ENCODE measurements at places on chromosomes 5 and 9.

GRCh38 chr9:73349476-73349875, 197.8 kb downstream of the ANXA1 start:
- DNase-seq: no peak

DNA sequence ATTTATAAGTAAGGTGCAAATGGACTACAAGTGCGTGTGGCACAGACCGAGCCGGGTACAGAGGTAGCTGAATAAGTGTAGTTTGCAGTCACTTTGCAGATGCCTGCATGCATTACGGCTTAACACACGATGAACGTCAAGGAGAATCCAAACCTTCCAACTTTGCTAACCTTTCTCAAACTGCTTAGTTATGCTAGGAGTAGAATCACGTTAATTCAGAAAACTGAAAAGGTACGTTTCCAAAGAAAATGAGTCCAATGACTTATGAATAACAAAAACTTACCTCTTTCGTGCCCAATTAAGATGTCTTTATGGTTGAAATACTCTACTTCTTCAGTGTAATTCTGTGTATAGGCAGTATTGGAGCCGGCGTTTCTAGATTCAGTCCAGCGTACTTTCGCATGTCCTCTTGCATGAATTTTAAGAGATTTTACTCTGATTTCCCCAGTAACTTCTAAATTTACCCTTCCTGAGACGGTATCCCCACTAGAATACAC, 539 bp downstream of the ARRDC3 start:
- DNase-seq: no peak

- DNase-seq: no peak
Measured at GRCh38 chr9:99109522-99109921, 4.6 kb downstream of the TGFBR1 start.

GRCh38 chr5:94184870-94185269, 433.5 kb downstream of the KIAA0825 start:
- no peak for DNase-seq

GRCh38 chr5:106269252-106269843, 1401.4 kb downstream of the EFNA5 start:
- DNase-seq: no peak

GRCh38 chr9:37398464-37399025, 24.0 kb upstream of the GRHPR start:
- no peak for DNase-seq

- DNase-seq: no peak
Measured at GRCh38 chr5:133861161-133861737, 107.2 kb downstream of the C5orf15 start.

GRCh38 chr9:72407114-72407513, 42.1 kb upstream of the ZFAND5 start:
- no peak for DNase-seq

- DNase-seq: no peak
Measured at GRCh38 chr5:1199649-1200494, 1.5 kb upstream of the SLC6A19 start.

GRCh38 chr5:154197801-154198491, 7.4 kb downstream of the GALNT10 start:
- DNase-seq: no peak

- DNase-seq: peak; percentile 63
Measured at GRCh38 chr9:113992276-113992951, 85.7 kb downstream of the AMBP start.

DNA sequence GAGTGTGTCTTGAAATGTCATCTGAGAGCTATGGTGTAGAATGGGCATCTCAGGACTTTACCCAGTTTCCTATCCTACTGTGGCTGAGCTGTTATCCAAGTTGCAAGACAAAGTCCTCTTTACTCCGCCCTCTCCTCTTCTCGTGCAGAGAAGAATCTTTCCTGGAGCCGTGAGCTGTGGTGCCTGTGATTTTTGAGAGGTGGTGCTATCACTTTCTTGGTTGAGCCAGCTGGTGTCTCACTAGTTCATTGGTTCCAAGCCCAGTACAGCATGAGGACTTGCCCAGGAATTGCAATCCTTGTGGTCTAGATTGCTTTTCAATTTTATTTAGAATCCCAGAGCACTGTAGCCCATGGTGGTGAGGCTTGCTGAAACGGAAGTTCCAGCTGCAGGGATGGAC, 2300.3 kb downstream of the MAT2B start:
- no peak for DNase-seq

GRCh38 chr5:143593723-143594122, 190.2 kb upstream of the NR3C1 start:
- no peak for DNase-seq

GRCh38 chr5:96978812-96979449, 43.1 kb downstream of the LNPEP start:
- DNase-seq: no peak

DNA sequence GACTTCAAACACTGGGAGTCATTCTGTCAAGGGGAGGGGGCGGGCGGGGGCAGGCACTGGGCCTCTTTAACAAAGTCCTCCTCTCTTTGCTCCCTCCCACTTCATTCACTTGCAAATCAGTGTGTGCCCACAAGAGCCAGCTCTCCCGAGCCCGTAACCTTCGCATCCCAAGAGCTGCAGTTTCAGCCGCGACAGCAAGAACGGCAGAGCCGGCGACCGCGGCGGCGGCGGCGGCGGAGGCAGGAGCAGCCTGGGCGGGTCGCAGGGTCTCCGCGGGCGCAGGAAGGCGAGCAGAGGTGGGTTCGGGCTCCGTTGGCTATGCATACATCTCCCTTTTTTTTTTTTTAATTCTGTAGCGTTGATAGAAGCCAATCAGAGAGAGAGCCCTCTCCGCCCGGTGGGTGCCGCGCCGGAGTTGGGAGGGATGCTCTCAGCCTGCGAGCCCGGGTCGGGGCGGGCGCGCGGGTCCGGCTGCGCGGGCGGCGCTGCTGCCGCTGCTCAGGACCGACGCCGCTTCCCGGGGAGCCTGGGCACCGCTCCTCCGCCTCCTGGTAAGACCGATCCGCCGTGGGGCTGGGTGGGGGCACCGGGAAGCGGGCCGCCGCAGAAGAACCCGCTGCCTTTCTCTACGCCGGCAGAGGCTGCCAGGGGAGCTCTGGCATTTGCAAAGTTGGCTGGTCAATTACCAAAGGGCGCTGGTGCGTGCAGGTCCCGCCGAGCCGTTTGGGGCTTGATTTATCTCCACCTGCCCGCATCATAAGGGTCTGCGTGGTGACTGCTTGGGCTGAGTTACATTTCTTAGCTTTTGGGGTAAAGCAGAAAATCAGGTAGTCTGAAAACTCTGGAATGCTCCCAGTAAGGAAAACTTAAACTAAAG, at the start of gene CDH6:
CDH6 (plus strand) TSS at position 96 of the 877 bp plus-strand sequence. CDS start 73,788 bp downstream, outside the sequence.
- DNase-seq: no peak

GRCh38 chr5:58961631-58962280, 378.9 kb downstream of the RAB3C start:
- DNase-seq: no peak

DNA sequence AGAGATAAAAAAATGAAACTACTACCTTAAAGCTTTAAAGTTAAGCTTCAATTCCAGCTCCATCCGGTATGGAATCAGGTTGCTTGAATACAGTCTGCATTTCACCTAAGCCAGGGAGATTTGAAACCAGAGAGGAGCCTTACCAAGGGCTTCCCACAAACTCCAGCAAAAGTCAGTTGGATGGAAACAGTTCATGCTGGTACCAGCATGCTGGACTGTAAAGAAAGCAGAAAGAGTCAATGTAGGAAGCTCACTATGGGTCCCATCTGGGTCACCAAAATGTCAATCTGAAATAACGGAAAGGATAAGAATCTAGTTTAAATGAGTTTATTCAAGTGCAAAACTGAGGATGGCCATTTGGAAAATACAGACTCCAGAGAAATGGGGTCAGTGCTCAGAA, 65.3 kb downstream of the CDO1 start:
- no peak for DNase-seq

DNA sequence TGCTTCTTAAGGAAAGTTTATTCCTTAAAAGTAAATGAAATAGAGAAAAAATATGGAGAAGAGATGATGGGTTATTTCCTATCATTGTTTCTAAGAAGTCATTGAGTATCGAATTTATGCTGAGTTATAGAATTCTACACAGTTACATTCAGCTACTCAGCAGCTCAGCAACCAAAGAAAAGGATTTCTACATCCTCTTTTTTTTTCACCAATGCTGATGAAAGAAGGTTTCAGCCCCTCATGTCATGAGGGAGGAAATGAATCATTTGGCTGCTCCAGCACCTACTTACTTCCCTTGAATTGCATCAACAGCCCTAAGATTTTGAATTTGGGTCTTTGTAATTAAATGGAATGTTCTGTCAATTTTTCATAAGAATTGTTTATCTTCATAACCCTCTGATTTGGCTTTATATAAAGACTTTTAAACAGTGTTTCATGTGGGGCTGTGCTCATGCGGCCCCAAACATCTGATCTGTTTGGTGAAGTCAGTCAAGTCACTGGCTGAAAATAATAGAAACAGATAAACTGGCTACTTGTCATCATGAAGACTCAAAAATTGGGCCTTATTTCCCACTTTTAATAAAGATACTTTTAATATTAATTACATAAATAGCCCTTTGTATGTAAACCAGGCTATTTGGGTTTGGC, 18.5 kb upstream of the SNX2 start:
- no peak for DNase-seq

- DNase-seq: no peak
Measured at GRCh38 chr5:150451594-150451993, 2.1 kb upstream of the RPS14 start.

DNA sequence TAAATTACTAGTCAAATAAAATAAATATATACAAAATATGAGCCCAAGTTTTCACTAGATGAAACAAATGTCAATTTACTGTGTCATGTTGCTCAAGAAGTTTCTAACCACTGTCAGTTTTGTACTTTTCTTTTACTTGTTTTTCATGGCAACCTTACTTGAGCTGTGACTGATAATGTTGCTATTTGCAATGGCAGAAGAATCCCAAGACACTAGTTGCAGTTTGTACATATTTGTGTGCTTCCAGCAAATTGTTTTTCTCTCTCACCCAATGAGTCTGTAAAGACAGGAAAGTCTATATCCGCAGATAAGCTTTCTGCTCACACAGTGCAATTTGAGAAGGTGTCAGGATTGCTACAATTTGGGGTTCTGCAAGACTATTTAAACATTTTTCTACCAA, 338.6 kb upstream of the PCSK5 start:
- DNase-seq: no peak

GRCh38 chr5:77066823-77067442, 20.2 kb downstream of the ZBED3 start:
- no peak for DNase-seq

DNA sequence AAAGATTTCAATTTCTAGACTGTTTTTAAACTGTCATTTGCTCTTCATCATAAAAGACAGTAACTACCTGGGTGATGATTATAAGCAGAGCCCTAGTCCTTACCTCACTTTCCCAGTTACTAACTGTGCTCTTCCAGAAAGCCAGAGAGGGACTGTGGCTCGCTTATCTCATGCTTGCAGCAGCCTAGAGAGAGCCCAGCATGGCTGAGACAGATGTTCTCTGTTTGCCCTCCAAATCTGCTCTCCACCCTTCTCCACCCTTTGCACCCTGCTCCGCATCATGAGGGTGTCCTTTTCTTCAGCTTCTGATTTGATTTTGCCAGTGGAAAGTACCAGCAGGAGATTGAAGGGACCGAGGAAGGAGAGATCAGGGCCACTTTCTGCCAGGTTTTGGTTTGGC, 61.2 kb upstream of the SELENOP start:
- no peak for DNase-seq

DNA sequence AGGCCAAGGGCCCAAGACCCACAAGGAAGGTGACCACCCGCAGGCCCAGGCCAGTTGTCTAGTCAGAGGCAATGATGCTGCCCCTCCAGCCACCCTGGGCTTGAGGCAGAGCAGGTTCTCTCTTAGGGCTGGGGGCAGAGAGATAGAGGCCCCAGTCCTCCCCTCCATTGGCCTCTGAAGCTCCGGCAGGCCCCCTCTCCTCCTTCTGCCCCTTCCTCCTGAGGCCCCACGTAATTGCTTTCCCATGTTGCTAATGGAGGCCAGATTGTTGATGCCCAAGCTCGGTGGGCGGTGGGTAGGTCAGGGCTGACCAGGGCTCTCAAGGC, 26.6 kb upstream of the ENHO start:
- DNase-seq: no peak

- DNase-seq: no peak
Measured at GRCh38 chr9:81535542-81536241, 153.7 kb downstream of the TLE1 start.

GRCh38 chr9:32551276-32552051, 663 bp upstream of the SMIM27 start:
- no peak for DNase-seq

- DNase-seq: no peak
Measured at GRCh38 chr9:104835161-104835560, 71.2 kb downstream of the NIPSNAP3B start.

DNA sequence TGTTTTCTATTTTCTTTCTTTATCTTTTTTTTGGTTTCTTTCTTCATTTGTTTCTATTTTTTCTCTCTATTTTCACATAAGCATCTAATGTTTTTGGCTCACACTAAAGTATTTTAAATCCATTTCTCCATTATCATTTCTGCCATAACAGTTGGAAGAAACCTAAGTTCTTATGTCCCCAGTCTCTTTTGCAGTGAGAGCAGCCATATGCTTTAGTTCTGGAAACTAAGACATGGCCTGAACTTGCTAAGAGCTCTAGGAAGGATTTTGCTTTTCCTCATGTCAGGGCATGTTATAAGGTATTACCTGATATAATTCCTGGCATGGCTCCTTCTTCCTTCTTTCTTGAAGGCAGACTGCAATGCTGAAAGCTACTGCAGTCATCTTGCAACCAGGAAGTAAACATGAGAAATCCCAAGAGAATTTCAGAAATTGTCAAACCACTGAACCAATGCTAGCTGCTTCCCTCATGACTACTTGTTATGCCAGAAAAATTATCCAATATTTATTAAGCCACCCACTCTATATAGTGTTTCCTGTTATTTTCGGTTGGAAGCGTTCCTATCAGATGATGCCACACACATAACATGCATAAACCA, 171.1 kb downstream of the TAF11L14 start:
- DNase-seq: no peak

DNA sequence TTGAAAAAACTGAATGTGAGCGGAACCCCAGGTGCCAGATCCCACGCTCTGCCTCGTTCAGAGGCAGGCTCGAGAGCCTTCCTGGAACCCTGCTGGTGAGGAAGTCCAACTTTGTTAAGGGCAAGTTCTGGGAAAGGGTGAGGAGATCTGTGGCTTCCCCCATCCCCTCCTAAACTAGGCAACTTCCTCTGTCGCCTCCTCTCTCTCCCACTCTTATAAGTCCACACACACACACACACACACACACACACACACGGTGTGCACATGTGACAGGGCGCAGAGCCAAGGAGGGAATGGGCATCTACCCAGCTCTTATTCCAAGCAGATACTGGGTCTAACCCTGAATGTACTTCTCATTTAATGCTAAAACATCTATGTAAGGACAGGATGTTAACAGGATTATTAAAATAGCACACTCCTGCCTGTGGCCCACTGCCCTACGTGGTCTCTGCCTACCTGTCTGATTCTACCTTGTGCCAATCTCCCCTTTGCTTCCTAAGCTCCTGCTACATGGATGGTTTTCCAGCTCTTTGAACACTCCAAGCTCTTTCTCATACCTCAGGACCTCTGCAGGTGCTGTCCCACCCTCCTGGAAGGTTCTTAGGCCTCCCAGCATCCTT, 72.4 kb upstream of the FBXW11 start:
- peak; percentile 52 for DNase-seq

GRCh38 chr9:126965077-126965476, 50.5 kb downstream of the RALGPS1 start:
- DNase-seq: no peak
